ENCODE measurements at places on chromosomes 16 and 17. TPM values are rescaled to one million over a fixed set of nuclear protein-coding genes. Genes with fewer than 3 reads are reported as not detected.
A peak's percentile ranks its signal among the peaks of the same experiment; 100 is the strongest.

- no peak overlapping the region for H3K4me3 ChIP-seq
- H3K36me3 ChIP-seq: peaks cover 4% of the 10 kb centered on the region
Measured at GRCh38 chr17:19334331-19334730, 28.2 kb downstream of the B9D1 start.

GRCh38 chr17:77916703-77917481 is 41.6 kb upstream of the TNRC6C start:
- H3K27me3 ChIP-seq: peaks cover 11% of the 10 kb centered on the region
- peak; percentile 29 for DNase-seq
- H3K4me3 ChIP-seq: no peak overlapping the region
- no peaks in the 10 kb centered on the region for H3K36me3 ChIP-seq
- H3K4me1 ChIP-seq: no peaks in the 10 kb centered on the region

DNA sequence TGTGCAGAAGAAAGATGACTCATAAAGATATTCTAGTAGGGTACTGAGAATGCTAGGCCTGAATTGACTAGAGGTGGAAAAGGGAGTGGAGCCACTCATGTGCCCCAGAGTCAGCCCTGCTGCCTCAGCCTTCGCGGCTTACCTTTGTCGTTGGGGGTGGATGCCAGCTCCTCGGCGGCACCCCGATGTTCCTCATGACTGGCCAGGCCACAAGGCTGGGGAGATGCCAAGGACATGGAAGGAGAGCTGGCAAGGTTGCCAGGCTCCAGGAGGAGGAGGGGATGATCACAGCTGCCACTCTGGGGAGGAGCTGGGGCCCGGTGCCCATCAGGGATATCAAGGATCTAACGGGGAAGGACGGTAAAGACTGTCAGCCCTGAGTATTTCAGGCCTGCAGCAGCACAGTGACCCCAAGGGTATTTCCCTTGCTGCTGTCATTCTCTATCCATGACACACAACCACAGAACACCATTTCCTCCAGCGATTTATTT is 9.7 kb upstream of the SLC35B1 start:
- H3K4me3 ChIP-seq: no peak overlapping the region
- DNase-seq: peak; percentile 58
- H3K27ac ChIP-seq: no peak overlapping the region
- H3K36me3 ChIP-seq: no peaks in the 10 kb centered on the region

GRCh38 chr17:50943575-50943933 is 77.4 kb upstream of the TOB1 start:
- H3K27me3 ChIP-seq: no peaks in the 10 kb centered on the region
- H3K4me1 ChIP-seq: peaks cover 26% of the 10 kb centered on the region
- DNase-seq: peak; percentile 32
- peak overlapping the region; percentile 58 for H3K4me3 ChIP-seq
- H3K27ac ChIP-seq: peak overlapping the region; percentile 95
- H3K36me3 ChIP-seq: no peaks in the 10 kb centered on the region

DNA sequence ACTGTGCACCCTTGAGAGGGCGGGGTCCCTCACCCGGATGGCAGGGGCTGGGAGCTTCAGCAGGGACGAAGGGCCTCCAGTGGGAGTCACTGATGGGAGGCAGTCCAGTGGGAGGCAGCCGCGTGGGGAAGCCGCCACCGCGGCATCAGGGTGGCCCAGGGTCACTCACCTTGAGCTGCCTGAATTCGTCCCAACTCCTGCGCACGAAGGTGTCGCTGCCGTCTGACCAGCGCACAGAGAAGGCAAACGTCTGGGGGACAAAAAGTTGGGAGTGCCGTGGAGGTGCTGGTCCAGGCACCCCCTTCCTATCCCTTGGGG is 540 bp downstream of the NOXO1 start:
- H3K36me3 ChIP-seq: peaks cover 36% of the 10 kb centered on the region

- no peak overlapping the region for H3K4me3 ChIP-seq
- DNase-seq: no peak
- H3K27ac ChIP-seq: no peak overlapping the region
- H3K4me1 ChIP-seq: no peaks in the 10 kb centered on the region
Measured at GRCh38 chr17:45705123-45706009, 78.8 kb upstream of the CRHR1 start.

DNA sequence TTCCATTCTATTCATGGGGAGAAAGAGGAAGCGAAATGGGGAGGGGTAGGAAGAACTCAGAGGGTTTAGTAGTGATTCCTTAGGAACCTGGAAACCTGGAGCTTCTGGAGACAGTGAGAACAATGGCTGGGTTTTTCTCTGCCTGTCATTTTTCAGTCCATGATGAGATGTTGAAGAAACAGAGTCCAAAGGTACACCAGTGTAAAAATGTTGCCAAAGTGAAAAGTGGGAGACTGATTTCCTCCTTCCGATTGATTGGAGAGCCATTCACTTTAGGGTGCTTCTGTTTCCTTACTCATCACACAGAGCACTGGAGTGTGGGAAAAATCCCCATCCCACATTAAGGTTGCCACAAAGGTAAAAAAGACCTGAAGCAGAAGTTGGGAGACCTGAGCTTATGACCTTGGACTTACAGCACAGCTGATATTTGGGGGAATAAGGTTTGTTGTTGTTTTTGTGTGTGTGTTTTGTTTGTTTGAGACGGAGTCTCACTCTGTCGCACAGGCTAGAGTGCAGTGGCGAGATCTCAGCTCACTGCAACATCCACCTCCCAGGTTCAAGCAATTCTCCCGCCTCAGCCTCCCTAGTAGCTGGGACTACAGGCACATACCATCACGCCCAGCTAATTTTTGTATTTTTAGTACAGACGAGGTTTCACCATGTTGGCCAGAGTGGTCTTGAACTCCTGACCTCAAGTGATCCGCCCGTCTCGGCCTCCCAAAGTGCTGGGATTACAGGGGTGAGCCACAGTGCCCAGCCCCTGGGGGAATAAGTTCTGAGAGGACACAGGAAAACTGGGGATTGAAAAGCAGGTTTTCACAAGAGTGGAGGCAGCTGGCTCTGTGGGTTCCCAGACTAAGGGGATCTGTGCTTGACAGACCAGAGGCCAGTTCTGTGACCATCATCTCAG is 1.4 kb upstream of the DHX8 start:
- no peaks in the 10 kb centered on the region for H3K27me3 ChIP-seq
- H3K4me1 ChIP-seq: peaks cover 11% of the 10 kb centered on the region
- no peak overlapping the region for H3K27ac ChIP-seq
- no peak for DNase-seq
- no peak overlapping the region for H3K4me3 ChIP-seq

- no peaks in the 10 kb centered on the region for H3K27me3 ChIP-seq
- peak overlapping the region; percentile 88 for H3K4me3 ChIP-seq
- H3K27ac ChIP-seq: peak overlapping the region; percentile 79
Measured at GRCh38 chr17:63622574-63623390, 565 bp downstream of the MAP3K3 start.

- no peaks in the 10 kb centered on the region for H3K27me3 ChIP-seq
- no peak overlapping the region for H3K4me3 ChIP-seq
- no peaks in the 10 kb centered on the region for H3K36me3 ChIP-seq
- H3K27ac ChIP-seq: no peak overlapping the region
Measured at GRCh38 chr16:54466233-54466632, 179.6 kb upstream of the IRX3 start.

- H3K27me3 ChIP-seq: no peaks in the 10 kb centered on the region
- H3K27ac ChIP-seq: no peak overlapping the region
- H3K36me3 ChIP-seq: no peaks in the 10 kb centered on the region
- no peak overlapping the region for H3K4me3 ChIP-seq
Measured at GRCh38 chr16:15557258-15557657, 85.7 kb downstream of the MARF1 start.

- H3K27me3 ChIP-seq: peaks cover 4% of the 10 kb centered on the region
- DNase-seq: no peak
- no peak overlapping the region for H3K4me3 ChIP-seq
- H3K4me1 ChIP-seq: no peaks in the 10 kb centered on the region
- H3K27ac ChIP-seq: no peak overlapping the region
Measured at GRCh38 chr16:31267332-31268032, 7.7 kb downstream of the ITGAM start.

DNA sequence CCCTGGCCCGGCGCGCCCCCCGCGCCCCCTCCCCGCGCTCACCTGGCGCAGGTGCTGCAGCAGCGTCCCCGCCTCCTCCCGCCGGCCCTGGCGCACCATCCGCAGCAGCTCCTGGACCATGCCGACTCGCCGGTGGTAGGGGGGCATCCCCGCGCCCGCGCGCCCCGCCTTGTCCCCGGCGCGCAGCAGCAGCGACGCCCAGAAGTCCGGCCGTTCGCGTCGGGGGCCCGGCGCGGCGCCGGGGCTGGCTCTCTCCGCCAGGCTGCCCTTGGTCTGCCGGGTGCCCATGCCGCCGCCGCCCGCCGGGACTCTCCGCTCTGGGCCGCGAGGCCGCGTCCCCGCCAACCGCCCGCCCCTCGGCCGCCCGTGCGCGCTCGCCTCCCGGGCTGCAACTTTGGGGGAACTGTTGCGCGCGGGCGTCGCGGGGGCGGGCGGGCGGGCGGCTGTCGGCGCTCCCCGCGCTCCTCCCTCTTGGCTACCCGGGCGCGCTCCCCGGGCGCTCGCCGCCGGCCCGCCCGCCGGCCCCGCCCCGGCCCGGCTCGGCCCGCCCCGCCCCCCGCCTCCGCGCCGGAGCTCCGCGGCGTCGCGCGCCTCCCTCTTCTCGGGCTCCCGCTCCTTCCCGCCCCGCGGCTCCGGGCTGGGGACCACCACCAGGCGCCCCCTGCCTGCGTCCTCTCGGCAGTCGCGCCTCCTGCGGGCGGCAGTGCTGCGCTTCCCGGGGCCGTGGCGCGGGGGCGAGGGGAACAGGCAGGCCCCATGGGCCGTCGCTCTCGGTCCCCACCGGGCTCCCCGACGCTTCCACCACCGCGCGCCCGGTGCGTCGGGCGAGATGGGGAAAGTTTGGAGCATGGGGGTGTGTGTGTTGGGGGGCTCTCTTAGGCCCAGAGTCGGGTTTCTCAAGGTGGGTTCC is at the start of gene LRRC75A:
Gene LRRC75A (minus strand): TSS at position 491 of the 910 bp plus-strand sequence. CDS start 203 bp downstream, at position 288.
- DNase-seq: no peak
- H3K4me3 ChIP-seq: peak within 1 kb of the TSS; percentile 92
- peaks cover 51% of the 10 kb centered on the region for H3K4me1 ChIP-seq
- H3K27ac ChIP-seq: peak within 1 kb of the TSS; percentile 63
- no peaks in the 10 kb centered on the region for H3K36me3 ChIP-seq
- H3K27me3 ChIP-seq: no peaks in the 10 kb centered on the region

TBC1D28 gene
- total RNA-seq: not detected

CUEDC1 gene
- 42.0 TPM for total RNA-seq

KCNH6 gene
- total RNA-seq: 0.39 TPM

KRTAP1-5 gene
- total RNA-seq: not detected

CNTNAP1 gene
- 6.8 TPM for total RNA-seq

TMC8 gene
- total RNA-seq: 2.2 TPM

FGF11 gene
- total RNA-seq: 23.4 TPM

KRT24 gene
- total RNA-seq: not detected

KRT40 gene
- total RNA-seq: not detected

OR2C1 gene
- total RNA-seq: 0.14 TPM

PRAC1 gene
- not detected for total RNA-seq

Data from adrenal gland (tissue), 19 donors.